Stimulated activated CD4-positive, alpha-beta T cell treated with anti-CD3 and anti-CD28 coated beads, TNF-alpha, amount 100 ng/mL, for 24 hours (primary cell): ENCODE measurements at places on chromosomes 12 and 14.
A peak's percentile ranks its signal among the peaks of the same experiment; 100 is the strongest.

GRCh38 chr14:64612021-64612380 is 62.2 kb downstream of the PPP1R36 start:
- no peak for DNase-seq

GRCh38 chr12:57388425-57388824 is 42.4 kb downstream of the R3HDM2 start:
- no peak for DNase-seq

- DNase-seq = no peak
These were observed 725.7 kb downstream of the C12orf50 start for GRCh38 chr12:87303396-87304012.

- DNase-seq = no peak
These were observed 49.9 kb downstream of the FOXN3 start for GRCh38 chr14:89366864-89367778.

DNA sequence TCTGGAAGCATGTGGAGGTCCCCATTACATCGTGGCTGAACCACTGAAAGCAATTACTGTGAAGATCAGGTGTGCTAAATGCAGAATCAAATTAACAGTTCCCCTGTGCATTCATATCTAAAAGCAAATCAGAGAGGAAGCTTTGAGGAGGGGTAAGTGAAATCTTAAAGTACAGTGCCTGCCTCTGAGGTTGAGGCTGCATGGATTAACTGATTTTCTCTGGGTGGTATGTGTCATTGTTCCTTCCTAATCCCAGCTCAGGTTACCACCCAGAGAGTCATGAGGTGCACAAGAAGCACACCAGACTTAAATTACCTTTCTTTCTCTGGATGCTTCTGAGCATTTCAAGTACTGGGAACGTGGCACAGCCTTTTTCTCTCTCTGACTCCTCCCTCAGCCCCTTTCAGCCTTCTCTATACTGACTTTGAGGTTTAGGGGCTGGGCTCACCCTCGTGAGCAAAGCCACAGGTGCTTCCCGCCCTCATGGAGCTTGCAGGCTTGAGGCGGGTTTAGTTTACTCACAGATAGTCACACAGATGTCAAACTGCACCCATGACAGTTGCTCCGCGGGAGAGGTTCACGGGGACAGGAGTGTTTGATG is 237.6 kb upstream of the CRY1 start:
- no peak for DNase-seq

DNA sequence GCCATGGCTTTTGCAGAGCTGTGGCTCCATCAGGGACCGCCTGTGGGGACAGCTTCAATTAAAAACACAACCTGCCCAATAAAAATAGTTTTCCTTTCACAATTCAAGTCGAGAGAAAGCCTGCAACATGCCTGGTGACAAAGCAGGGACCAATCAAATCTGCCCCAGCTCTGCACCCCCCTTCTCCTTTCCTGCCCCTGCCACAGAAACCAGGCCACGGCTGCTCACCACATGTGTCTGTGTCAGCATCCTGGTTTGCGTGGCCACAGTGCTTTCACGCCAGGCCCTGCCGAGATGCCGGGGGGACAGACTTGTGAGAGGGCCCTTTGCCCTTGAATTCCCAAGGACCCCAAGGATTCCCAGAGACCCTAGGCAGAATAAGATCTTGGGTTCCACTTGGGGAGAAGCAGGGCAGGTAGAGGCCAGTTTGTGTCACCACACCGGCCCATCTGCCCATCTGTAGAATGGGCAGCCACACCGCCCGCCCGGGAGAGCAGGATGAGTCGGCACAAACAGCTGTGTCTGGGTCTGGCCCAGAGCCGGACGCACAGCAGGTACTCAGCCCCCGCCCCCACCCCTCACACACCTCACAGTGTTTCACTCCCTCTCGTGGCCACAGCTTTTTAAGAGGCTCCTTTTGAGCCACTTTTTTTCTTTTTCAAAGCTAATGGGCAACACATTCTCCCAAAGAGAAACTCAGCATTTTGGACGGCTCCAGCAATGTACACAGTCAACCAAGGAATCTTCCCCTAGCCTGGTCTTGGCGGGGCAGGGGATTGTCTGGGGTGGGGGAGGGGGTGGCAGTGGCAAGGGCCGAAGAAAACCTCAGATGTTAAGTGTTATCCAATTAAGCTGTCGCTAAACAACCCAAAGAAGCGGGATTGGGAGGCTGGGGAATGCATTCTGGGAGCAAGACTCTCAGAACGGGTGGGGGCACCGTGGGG is 41.5 kb downstream of the BCL11B start:
- DNase-seq = peak; percentile 77

- peak; percentile 6 for DNase-seq
These were observed 851 bp downstream of the YLPM1 start for GRCh38 chr14:74763803-74764531.

DNA sequence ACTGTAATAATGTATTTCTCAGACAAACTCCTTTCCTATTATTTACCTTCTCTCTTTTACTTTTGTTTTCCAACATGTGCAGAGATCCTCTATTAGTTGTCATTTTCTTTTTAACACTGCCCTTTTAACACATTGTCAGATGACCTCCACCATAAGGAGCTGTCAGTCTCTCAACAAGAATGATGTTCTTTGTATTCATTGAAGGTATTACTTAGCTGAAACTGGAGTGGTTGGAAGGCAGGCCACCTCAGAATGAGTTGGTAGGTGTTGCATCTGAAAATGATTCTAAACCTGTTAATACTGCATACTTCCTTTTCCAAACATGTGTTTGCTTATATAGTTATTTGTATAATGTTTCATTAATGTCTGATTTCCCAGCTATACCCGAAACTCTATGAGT is 16.9 kb downstream of the TMEM117 start:
- no peak for DNase-seq

DNA sequence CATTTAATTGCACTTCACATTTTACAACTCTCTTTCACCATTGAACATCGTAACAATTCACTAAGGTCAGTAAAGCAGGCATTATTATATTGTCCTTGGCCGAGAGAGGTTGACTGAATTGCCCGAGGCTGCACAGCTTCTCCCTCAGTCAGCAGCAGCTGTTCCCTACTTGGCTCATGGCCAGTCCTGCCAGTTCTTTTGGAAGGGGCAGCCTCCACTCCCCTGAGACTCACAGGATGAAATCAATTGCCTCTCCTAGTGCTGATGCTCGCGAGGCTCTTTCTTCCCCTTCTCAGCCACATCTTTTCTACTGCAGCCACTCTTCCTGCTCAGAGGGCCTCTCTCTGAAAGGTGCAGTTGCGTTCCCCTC is 79.9 kb upstream of the KCNA1 start:
- DNase-seq = no peak

DNA sequence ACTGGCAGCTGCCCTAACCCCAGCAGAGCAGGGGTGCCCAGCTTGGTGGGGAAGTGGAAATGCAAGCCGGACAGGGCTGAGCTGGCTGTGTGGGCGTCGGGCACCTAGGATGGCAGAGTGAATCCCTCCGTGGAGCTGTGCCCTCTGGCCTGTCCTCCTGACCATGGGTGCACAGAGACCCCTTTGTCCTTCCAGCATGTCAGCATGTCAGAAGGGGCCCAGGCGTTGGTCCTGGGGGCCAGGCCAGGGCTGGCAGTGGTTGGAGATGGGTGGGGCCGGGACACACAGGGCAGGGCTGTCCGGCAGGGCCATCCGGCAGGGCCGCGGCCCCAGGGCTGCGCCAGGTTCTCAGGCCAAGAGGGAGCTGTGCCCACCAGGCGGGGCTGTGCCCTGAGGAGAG is 8.8 kb upstream of the TEX22 start:
- no peak for DNase-seq

GRCh38 chr14:106843386-106843785 is 1317.0 kb downstream of the TMEM121 start:
- no peak for DNase-seq

DNA sequence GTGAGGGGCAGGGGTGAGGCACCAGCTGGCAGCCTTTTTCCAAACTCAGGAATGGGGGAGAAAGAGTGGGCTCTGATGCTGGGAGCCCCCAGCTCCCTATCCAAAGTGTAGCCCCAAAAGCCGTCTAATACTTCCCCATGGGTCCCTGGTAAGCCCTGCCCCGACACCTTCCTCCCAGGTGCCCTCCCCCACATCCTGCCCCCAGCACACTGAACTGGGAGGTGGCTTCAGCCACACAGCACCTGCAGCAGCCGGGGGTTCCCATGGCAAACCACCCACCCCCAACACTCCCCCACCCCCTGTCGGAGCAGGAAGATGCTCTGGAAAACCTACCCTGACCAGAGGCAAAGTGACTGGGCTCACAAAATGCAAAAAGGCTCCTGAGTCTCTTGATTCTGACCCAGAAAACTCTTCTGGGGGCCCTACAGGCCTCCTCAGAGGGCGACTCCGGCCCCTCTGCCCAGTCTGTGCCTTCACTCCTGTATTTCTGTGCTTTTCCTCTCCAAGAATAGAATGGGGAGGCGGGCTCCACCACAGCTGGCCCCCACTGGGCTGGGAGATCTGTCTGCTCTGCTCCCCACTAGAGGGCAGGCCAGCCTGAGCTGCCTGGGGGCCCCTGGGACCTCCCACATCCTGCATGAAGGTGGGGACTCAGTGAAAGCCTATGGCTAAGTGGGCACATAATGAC is 81.6 kb downstream of the ITPK1 start:
- DNase-seq = no peak

GRCh38 chr12:12561371-12562015 is 1.2 kb downstream of the DUSP16 start:
- DNase-seq = no peak

GRCh38 chr12:77299910-77300669 is 234.7 kb upstream of the E2F7 start:
- no peak for DNase-seq

DNA sequence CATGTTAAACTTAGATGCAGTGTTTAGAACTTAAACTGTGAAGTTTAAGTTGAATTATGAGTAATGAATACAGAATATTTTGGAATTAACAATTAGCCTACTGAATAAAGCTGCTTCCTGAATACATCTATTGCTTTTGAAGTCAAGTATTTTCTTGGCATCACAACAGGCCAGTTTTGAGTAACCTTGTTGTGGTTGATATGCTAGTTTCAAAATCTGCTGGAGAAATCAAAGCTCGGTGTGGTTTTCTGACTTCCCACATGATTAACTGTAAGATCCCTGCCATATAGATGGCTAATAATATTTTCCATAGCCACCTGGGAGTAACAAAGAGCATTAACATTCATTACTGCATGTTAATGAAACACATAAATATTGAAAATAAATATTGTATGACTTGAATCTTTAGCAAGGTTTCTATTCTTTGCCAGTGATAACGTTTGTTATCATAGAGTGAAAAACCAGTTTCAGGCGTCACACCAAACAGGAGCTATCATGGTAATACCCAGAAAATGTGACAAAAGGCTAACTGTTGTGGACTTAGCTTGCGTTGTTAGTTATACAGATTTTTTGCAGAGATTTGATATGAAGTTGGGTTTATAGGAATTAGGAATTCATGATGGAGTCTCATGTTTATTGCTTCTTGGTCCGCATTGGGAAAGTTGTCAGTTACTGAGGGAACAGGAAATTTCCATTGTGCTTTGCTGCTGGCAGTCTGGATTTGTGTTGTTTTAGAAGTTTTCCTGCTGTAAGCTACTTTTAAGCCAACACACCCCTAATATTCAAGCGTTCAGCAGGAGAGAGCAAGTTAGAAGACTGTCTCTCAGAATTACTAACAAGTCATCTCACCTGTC is 32.1 kb downstream of the PPFIBP1 start:
- no peak for DNase-seq

DNA sequence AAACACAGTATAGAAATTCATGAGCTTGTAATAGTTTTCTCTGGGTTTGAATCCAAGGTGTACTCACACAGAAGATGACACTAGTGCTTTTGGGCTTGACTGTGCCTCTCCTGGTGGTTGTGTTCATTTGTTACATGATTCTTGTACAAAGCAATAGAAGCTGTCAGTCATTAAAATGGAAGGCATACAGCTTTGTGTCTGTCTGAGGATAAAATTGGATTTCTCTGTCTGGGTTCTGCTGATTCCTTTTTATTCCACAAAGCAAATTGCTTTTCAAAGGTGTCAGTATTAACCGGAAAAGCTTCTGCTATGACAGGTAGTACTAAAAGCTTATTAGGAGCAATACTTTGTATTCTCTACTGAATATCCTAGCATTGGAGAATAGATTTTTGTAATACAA is 361.2 kb downstream of the SLC6A15 start:
- DNase-seq = no peak
